ENCODE measurements at places on chromosomes 6 and 20.
A peak's percentile ranks its signal among the peaks of the same experiment; 100 is the strongest.

- DNase-seq, result no peak
Measured at GRCh38 chr6:150732765-150733539, 132.6 kb upstream of the MTHFD1L start.

DNA sequence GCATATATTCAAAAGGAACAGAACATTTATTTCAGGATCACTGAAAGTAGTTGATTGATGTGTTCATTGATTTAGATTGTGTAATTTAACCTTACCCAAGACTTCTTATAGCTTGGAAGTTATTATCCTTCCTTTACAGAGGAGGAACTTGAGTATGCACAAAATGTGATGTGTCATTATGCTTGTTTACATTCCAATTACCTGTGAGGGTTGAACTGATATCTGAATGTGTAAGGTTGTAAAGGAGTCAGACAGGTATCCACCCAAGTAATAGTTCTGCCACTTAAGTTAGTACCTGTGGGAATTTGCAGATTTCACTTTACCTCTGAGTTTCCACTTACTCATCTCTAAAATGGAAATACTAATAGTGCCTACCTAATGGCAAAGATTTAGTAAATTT lies 668.2 kb downstream of the DOK5 start:
- no peak for DNase-seq

- no peak for DNase-seq
Measured at GRCh38 chr6:107443608-107444267, 15.6 kb downstream of the PDSS2 start.

- DNase-seq, result no peak
Measured at GRCh38 chr20:13337090-13337784, 116.2 kb downstream of the ISM1 start.

DNA sequence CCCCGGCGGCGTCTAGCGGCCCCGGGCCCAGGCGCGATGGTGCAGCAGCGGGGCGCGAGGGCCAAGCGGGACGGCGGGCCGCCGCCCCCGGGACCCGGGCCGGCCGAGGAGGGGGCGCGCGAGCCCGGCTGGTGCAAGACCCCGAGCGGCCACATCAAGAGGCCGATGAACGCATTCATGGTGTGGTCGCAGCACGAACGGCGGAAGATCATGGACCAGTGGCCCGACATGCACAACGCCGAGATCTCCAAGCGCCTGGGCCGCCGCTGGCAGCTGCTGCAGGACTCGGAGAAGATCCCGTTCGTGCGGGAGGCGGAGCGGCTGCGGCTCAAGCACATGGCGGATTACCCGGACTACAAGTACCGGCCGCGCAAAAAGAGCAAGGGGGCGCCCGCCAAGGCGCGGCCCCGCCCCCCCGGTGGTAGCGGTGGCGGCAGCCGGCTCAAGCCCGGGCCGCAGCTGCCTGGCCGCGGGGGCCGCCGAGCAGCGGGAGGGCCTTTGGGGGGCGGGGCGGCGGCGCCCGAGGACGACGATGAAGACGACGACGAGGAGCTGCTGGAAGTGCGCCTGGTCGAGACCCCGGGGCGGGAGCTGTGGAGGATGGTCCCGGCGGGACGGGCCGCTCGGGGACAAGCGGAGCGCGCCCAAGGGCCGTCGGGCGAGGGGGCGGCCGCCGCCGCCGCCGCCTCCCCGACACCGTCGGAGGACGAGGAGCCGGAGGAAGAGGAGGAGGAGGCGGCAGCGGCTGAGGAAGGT lies 715 bp downstream of the SOX12 start:
- peak; percentile 38 for DNase-seq

GRCh38 chr6:106522562-106523250 lies 106.6 kb downstream of the RTN4IP1 start:
- DNase-seq, result no peak

GRCh38 chr20:14434384-14435136 lies 97.1 kb upstream of the FLRT3 start:
- no peak for DNase-seq

GRCh38 chr6:101088594-101088993 lies 207.5 kb upstream of the ASCC3 start:
- DNase-seq, result no peak

GRCh38 chr6:82131441-82131840 lies 116.1 kb downstream of the IBTK start:
- DNase-seq, result no peak

GRCh38 chr6:113315165-113315564 lies 542.0 kb upstream of the MARCKS start:
- no peak for DNase-seq

DNA sequence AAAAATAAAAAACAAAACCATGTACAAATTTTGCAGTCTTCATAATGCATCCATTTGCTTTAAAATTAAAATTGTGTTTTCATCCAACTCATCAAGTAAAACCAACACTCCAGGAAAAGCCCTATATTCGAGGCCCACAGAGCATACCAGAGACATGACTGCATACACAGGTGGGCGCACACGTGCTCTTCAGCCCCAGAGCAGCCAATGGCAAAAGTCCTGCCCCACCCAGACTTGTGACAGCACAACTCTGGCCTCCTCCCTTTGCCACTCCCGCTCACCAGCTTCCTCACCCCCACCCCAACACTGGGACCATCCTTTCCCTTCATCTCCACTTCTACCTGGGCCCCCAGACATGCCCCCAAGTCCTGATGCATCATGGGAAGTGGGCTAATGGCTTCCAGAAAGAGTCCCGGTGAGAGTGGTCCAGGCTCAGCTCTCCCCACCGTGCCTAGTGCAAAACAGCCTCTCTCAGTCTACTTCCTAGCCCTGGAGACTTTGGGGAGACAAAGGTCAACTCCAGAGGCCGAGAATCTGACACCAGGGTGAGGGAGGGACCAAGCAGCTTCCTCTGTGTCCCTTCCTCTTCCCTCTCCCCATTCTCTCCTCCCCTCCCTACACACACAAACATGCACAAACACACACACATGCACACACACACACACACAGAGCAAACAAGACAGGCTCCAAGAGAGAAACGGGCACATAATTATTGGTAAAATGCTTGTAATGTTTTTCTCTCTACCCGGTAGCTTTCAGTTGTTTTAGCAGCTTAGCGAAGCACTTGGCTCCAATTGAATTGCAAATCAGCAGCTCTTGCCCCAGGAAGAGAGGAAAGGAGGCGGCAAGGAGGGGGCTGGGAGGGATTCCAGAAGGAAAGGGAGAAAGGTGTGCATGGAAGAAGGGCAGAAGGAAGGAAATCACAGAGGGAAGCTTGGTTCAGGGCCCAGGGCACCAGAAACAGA lies 14.3 kb downstream of the GRM4 start:
- DNase-seq, result no peak

GRCh38 chr20:50824137-50824536 lies 29.3 kb downstream of the BCAS4 start:
- DNase-seq, result no peak

Measured in activated CD4-positive, alpha-beta T cell treated with anti-CD3 and anti-CD28 coated beads, Interleukin-2, Interleukin-4, amounts not matched to agents 100 ng/mL and 50 ng/mL, durations not matched to agents 16 hours and 8 hours (primary cell).